ENCODE measurements at places on chromosomes 5 and 9.

GRCh38 chr9:97983589-97984187 is 547 bp downstream of the ANP32B start:
- DNase-seq, result no peak

DNA sequence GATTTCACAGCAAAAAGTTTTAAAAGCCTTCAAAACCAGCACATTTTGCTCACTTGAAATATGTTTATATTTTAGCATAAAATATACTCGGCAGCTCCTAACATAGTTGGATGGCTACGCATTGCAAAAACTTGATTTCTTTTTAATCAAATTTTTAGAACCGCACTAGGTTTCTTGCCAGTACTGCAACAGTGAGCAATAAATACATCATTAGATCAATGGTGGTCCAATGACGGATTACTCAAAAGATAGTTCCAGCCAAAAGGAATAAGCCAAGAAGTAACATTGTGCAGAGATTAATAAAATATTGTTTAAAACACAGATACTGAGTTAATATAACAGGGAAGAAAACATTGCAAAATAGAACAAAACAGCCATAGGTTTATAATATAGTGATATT is 5.5 kb downstream of the MARCHF3 start:
- DNase-seq, result no peak

- no peak for DNase-seq
These were observed 24.8 kb downstream of the SPTAN1 start for GRCh38 chr9:128577206-128577605.

GRCh38 chr9:26310294-26310693 is 582.3 kb downstream of the CAAP1 start:
- no peak for DNase-seq

GRCh38 chr5:137332296-137332695 is 166.8 kb downstream of the SPOCK1 start:
- DNase-seq, result no peak

- no peak for DNase-seq
These were observed 288.1 kb downstream of the GABRB2 start for GRCh38 chr5:161258438-161258837.

GRCh38 chr9:100216178-100216787 is 117.2 kb downstream of the INVS start:
- DNase-seq, result no peak

Measured in NCI-H2107 (cell line).